ENCODE measurements at places on chromosomes 5 and 9.

DNA sequence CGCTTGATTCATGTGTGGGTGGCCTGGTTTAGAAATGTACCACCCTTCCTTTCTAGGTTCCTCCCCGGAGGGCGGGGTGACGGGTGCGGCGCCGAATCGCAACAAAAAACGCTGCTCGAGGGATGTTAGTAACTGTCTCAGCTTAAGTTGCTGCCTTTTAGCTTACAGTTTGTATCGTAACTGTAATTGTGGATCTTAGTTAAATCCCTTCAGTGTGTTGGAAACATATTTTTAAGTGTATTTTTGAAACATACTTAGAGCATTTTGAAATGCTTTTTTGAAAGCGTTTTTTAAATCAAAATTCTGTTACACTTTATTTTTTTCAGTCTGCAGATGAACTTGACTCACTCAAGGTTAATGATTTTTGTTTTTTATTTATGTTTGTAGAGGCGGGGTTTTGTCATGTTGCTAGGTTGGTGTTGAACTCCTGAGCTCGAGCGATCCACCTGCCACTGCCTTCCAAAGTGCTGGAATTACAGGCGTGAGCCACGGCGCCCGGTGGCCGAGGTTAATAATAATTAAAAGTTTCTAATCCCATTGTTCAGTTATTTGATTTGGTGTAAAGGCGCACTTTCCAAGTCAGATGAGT lies 997 bp upstream of the CHD1 start:
- DNase-seq = no peak

DNA sequence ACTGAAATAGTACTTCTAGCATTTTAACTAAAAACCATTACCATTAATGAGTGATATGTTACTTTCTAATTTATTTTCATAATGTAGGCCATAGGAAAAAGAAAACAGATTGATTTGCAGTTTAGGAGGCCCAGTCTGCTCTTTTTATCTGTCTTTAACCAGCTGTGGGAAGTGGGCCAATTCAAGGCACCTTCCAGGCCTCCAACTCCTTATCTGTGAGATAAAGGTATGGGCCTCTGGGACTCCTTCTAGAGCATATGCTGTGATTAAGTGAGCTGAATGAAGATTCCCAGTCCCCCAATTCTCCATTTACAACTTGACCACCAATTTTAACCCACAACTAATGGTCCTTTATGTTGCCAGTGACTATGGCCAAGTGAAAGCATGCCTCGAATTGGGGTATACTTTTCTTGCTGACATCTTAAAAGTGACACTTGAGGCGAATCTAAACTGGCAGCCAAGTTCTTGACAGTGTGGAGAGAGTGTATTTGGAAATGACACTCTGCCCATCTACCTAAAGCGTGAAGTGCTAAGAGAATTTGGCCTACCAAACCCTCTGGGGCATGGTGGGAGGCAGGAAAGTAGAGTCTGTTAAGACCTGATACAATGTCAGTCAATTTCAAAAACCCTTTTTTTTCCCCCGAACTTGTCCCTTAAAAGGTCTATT lies 88.3 kb downstream of the PIK3R1 start:
- no peak for DNase-seq

DNA sequence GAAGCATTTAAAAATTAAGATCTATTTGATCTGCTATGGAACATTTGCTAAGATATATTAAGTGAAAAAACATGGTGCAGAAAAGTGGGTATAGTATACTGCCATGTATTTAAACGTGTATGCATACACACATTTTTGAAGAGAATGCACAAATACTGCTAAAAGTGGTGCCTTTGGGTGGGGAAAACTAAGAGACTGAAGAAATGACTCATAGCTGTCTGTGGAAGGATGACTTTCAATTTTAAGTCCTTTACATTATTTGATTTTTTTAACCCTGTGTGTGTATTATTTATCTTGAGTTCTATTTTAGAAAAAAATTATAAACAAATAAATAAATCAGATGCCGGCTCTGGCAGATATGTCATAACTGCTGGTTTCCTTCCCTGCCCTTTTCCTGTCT lies 120.7 kb upstream of the SLIT3 start:
- no peak for DNase-seq

- DNase-seq = no peak
Observed at GRCh38 chr5:59790776-59791475, 102.6 kb downstream of the PDE4D start.

DNA sequence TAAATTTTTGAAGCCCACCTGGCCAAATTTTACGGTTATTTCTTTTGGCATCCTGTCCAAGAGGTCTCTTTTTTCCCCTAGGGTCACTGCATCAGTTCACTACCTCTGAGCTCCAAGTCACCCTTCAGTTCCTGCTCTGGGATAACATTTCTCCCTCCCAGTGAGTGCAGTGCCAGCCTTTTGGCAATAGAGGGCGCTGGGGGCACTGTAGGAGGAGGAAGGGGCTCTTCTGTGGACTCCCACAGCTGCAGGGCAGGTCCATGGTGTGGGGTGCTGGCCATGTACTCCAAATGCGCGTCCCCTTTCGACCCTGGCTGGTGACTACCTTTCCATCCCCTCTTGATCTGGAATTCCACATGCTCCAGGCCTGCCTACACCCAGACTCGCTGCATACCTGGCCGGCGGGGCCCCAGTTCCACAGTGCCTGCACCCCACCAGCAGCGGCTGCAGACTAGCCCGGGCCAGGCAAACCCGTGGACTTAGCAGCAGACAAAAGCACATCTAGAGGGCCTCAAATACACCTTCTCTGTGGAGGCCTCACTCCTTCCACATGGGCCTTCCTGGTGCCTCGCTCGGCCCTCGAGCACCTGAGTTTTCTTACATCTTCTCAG lies 20.3 kb upstream of the NINJ1 start:
- no peak for DNase-seq

GRCh38 chr5:84393969-84394368 lies 9.3 kb upstream of the EDIL3 start:
- no peak for DNase-seq

DNA sequence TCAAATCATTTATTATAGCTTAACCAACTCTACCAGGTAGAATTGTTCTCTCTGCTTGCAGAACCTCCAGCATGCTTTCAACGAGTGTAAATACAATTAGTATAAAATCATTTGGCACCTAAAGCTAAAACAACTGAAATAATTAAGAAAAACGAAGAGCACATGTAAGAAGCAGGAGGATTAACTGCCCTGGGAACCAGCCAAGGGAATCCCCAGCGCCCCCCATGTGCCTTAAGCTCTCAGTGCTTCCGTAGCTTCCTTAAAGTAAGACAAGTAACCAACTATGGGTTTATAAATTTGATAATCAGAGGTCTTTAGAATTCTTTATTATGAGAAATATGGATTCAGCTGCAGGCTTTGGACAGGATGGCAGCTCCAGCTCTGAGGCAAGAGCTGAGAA lies 402.4 kb downstream of the RAB3C start:
- DNase-seq = no peak

- no peak for DNase-seq
Observed at GRCh38 chr9:84024041-84024575, 43.5 kb downstream of the RMI1 start.

DNA sequence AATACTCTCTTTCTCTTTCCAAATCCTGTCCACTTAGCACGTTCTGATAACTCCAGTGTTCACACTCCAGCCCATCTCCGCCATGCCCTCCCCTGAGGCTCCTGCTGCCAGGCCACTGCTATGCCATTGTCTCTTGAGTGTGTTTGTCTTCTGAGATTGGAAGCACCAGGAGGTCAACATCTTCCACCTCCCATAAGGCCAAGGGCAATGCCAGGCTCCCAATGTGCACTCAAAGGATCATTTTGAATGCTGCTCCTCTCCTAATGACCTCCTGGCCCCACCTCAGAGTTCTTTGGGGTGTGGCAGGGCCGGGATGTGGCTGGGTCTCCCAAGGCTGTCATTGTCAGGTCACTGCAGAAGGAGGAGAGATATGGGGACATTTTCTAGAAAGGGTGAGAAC lies 19.5 kb downstream of the IGIP start:
- no peak for DNase-seq

DNA sequence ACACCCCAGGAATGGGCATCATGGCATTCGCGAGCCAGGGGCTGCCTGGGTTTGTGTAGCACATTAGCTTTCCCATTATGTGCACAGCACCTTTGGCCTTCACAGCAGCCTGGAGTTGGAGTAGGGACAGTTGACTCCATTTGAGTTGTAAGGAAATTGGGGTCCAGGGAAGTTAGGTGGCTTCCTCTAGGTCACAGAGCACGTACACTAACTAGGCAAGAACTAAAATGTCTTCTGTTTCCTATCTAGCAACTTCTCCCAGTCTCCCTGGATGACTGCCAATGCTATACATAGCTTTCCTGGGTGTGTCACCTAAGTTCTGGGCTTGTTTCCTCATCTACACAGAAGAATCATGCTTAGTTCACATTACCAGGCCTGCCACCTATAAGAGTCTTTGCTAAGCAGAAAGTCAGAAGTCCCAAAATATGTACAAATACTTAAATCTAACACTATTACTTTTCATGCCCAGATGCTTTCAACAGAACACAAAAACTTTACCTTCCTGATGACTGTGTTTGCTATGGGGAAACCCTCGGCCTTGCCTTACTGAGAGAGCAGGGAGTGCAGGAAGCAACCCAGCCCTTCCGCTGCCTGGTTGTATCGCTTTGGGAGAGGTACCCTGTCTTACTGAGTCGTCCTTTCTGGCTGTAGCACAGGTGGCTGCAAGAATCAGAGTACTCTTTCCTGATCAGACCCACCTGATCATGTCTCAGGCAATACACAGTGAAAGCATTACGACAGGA lies 12.0 kb downstream of the MACROH2A1 start:
- no peak for DNase-seq

DNA sequence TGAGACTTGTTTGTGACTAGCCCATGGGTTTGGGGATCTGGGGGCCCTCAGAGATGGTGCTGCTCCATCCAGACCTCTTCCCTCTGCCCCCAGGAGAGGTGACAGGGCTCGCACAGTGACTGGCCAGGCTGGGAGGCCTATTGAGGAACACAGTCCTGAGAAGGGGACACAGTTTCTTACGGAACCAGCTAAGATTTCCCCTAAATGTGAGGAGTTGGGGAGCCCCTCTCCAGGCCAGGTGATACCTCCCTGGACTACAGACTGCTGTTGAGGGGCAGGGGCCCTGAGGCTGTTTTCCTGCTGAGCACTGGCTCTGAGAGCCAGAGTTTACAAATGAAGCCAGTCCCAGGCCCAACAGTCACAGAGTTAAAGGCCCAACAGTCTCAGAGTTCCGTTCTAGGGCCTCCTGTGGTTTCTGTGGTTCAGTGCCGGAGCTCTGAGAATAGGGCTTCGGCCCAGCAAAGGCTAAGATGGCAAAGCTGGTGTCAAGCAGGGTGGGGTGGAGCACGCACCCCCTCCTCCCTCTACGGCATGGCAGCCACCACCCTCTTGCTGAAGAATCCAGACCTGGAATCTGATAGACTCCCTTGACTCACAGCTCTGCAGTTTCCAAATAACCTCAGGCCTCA lies 1.1 kb upstream of the SEMA4D start:
- no peak for DNase-seq
